ENCODE measurements at places on chromosomes 4 and X.

GRCh38 chrX:49139713-49140112 is 16.2 kb upstream of the GPKOW start:
- no peak for DNase-seq

GRCh38 chr4:23009093-23009492 is 316.4 kb downstream of the GBA3 start:
- no peak for DNase-seq

DNA sequence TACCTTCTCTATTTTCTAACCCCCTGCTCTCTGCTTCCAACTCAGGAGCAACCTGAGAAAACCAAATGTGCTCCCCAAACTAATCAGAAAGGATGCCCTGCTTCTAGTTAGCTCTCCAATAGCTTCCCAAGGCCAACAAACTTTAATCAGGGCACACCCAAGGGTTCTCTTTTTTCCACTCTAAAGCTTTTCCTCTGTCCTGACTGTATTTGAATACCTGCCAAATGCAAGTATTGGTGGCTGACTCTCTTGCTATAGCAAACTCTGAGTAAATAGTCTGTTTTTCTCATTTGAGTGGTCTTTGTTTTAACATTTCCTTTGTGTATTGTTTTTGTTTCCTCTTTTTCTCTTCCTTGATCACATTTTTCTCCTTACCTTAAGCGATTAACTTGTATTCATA is 52.5 kb downstream of the GBA3 start:
- DNase-seq, result no peak

GRCh38 chr4:139763672-139764071 is 98.1 kb downstream of the MGST2 start:
- peak; percentile 9 for DNase-seq

GRCh38 chrX:36913551-36913950 is 94.6 kb upstream of the FAM47C start:
- DNase-seq, result no peak
